ENCODE measurements at places on chromosomes 12 and 14.

DNA sequence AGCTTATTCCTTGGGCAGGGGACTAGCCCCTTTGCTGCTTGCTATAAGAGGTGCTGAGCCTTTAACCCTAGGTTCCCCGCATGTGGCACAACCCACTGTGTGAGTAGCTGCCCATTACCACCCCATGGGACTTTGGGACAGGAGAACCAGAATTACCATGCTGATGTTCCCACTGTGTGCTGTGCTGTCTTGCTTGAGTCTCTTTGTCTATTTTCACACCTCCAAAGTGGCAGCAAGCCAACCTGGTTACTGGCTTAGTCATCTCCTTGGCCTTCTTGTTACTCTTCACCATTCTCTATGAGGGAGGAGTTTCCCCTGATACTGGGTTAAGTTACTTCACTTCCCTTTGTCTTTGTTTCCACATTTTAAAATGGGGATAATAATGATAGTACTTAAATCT, 73.4 kb upstream of the ETV6 start:
- DNase-seq: no peak

DNA sequence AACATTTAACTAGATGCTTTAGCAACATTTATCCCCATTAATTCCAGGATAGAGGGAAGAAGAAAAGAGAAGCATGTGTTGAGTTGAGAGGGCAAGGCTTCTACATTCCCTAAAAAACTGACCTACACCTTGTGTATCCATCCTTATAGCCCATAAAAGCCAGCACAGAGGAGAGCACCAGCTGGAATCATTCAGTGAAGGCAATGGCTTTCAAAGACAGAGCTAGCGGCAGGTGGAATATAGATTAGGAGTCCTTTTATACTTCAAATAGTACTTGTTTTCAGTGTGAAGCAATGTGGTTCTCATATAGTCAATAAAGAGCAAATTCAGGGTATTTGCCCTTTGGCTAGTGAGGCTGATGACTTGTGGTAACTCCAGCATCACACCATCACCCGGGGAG, 94.4 kb downstream of the TBC1D30 start:
- DNase-seq: no peak

GRCh38 chr12:5369298-5369697, 62.6 kb upstream of the NTF3 start:
- no peak for DNase-seq

- DNase-seq: no peak
Measured at GRCh38 chr12:7091660-7092228, 501 bp downstream of the C1R start.

- no peak for DNase-seq
Measured at GRCh38 chr14:106455026-106455425, 928.6 kb downstream of the TMEM121 start.

- no peak for DNase-seq
Measured at GRCh38 chr14:82432301-82433105, 898.9 kb upstream of the SEL1L start.

- no peak for DNase-seq
Measured at GRCh38 chr12:111112311-111113098, 192.1 kb upstream of the MYL2 start.

GRCh38 chr12:42237052-42237852, 796 bp downstream of the YAF2 start:
- DNase-seq: peak; percentile 72

DNA sequence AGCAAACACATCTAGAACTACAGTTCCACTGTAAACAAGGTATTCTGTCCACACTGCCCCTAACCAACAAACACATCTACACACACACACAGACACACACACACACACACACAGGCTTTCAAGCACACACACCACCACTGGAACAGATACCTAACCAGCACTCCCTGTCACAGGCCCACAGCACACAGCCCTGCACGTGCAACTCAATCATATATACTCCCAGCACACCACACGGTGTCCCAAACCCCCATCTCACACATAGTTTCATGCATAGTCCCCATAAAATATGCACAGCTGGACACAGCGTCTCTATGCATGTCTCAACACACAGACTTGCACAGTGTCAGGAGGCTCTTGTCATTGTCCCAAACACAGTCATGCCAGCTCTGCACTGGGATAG, 27.6 kb downstream of the KRT8 start:
- no peak for DNase-seq

DNA sequence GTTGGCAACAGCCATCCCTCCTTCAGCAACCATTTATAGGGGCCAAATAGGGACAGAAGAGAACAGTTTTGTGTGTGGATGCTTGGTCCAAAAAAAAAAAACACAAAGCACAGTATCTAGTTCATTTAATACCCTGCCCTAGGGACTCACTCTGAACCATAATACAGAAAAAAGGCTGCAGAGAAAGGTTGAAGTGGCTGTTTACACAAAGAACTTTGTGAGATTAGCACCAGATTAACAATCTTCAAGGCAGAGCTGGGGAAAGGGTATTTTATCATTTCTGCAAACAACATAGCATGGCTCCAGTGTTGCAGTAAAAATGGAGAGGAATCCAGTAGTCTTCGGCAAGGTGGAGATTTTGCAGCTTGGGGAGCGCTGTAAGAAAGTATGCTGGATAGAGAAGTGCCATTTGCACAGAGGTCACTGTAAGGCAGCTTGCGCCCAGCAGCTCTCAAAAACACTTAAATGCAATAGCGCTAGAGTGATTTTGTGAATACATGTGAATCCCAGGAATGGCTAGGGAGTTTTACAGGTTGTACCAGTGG, 124.2 kb upstream of the PLEKHA5 start:
- DNase-seq: no peak

DNA sequence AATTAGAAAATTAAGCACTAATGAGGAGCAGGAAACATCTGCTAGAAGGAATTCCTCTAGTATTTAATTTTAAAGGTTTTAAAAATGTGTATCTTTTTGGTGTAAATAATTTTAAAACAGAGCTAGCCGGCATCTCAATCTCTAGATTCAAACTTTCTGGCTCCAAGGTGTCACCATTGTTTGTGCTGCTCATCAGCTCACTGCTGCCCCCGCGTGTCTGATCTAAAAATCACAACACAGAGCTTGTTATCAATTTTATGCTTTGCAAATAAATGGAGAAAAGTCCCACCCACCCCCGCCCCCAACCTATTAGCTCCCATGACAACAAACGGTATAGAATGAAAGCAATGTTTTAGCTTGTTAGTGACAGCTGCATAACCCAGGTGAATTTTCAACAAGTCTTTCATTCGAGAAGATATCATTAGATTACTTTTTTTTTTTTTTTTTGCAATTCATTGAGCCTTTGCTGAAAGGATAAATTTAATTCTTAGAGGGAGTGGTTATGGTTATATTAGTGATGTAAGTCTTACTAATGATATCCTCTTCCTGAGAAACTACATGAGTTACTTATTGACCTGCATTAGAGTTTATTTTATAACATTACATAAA, 11.3 kb upstream of the ABHD12B start:
- peak; percentile 91 for DNase-seq

GRCh38 chr12:13242936-13243335, 46.4 kb downstream of the EMP1 start:
- DNase-seq: peak; percentile 79

- no peak for DNase-seq
Measured at GRCh38 chr12:53659571-53659981, 16.3 kb downstream of the ATP5MC2 start.

DNA sequence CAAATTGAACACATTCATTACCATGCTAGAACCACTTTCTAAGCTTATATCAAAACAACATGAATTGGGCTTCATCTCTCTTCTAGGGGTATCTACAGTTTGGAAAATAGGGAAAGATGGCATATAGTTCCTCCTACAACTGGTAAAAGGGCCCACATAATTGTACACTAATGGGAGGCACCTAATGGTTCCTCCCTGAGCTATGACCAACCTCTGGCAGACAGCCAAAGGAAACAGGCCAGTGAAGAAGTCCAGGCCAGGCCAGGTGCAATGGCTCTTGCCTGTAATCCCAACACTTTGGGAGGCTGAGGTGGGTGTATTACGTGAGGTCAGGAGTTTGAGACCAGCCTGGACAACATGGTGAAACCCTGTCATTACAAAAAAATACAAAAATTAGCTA, 23.2 kb upstream of the APOF start:
- no peak for DNase-seq

GRCh38 chr12:29273178-29273843, 107.7 kb downstream of the ERGIC2 start:
- DNase-seq: no peak

- DNase-seq: no peak
Measured at GRCh38 chr12:34291001-34291400, 268.7 kb downstream of the ALG10 start.

DNA sequence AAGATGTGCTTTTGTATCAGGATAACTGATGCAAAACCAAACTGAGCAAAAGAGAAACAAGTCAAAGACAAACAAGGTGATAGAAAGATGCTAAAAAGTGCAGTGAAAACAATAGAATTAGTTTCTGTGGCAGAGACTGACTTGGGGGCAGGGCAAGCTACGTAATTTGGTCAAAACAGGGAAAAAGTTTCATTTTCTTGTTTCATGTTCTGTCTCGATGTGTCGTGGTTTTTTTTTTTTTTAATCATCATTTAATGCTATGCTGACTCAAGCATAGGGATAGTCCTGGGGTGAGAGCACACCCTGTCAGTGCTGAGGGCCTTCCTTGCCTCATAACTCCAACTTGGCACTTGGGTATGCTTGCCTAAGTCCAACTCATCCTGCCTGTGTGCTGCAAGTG, 144.1 kb upstream of the PTPRQ start:
- DNase-seq: no peak

- DNase-seq: no peak
Measured at GRCh38 chr14:104143521-104144452, 5.4 kb downstream of the KIF26A start.

GRCh38 chr12:52956987-52957386, 8.1 kb downstream of the KRT18 start:
- no peak for DNase-seq

GRCh38 chr14:78440356-78440894, 270.3 kb downstream of the NRXN3 start:
- no peak for DNase-seq

DNA sequence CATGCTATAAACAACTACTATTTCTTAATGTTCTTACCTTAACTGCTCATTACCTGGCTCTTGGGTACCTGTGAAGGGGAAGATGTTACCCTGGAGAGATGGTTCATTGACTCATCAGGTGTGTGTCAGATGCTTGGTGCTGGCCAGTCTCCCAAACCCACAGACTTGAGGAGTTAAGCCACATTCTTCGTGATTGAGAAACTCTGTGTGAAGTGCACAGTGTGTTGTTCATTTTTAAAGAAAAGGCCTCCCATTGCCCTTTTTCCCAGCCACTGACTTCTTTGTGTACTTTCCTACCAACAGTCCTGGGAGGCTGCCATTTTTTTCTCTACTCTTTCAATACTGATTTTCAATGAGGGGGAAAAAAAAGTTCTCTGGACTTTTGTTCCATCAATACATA, 3.2 kb downstream of the MGST1 start:
- no peak for DNase-seq

DNA sequence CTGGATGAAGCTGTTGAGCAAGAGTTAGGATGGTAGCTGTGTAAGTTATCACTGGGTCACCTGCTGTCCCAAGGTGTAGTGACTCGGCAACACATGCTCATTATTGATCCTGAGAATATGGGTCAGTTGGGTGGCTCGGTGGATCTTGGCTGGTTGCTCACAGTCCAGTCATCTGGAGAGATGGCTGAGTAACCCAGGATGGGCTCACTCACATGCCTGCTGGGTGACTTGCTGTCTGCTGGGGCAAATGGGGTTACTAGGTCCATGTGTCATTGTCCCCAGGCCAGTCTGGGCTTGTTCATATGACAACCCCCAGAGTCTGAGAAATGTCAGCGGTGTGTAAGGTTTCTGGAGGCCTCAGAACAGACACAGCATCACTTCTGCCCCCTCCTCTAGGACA, 69.5 kb downstream of the SLC15A4 start:
- no peak for DNase-seq

GRCh38 chr14:49766839-49767238, 1.1 kb upstream of the KLHDC2 start:
- DNase-seq: no peak

DNA sequence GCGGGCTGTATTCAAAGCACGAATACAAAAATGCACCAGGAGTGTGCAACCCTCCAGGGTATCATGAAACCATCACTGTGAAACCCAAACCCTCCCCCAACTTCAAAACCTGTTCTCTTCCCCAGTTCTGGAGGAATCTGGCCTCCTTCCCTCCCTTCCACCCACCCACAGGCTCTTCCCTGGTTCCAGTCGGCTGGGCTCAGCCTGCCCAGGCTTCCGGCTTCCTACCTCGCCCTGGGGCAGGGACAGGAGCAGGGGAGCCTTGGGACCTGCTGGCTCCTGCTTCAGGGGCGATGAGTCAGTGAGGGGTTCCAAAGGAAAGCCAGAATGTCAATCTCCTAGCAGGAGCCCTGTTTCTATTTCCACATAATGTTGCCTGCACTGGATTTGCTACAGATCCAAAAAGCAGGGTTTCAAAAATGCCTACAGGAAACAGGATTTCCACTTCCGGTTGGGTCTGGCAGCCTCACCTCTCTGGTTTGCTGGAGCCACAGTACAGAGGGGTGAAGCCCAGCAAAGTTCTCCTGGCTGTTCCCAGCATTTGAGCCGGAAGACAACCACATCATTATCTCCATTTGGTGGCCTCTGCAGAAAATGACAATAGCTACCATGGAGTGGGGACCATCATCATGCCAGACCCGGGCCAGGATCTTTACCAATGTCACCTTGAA, 278.3 kb downstream of the DPF3 start:
- no peak for DNase-seq

- DNase-seq: peak; percentile 74
Measured at GRCh38 chr12:18250313-18250916, 10.9 kb upstream of the PIK3C2G start.

- DNase-seq: no peak
Measured at GRCh38 chr12:68743356-68743755, 2.6 kb upstream of the SLC35E3 start.

DNA sequence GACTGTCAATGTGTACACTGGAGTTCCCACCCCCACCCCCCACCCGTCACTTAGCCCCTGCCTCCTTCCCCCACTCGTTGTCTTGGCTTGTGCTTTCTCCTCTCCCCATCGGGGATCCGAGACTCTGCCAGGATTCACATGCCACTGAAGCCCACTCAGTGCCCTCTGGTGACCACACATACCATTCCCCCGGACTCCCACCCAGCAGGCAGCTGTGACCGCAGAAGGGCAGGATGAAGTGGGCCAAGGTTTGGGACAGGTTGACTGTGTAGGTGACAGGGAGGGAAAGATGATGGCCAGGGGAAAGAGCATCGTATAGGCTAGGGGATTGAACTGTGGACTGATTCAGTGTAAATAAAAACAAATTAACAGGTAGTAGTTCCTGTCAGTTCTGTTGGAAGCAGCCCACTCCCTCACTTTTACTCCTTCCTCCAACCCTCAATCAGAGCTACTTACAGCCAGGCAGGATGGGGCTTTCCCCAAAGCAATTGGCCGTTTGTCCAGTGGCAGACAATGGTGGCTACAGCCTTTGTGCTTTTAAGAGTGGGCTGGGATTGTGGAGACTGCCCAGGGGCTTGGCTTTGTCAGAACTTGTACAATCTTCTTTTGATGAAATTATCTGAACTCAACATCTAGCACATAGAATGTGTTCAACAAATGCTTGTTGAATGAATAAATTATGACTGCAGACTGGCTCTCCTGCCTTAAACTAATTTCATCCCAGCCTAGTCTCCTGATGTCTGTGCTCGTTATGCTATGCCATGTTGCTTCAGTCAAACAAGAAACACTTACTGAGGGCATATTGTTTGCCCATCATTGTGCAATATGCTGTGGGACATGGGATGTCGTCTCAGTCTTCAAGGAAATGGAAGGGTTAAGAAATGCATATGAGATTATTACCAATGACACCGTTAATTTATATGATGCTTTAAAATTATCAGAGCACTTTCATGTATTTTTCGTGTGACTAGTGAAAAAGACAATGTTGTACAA, 30.2 kb downstream of the TTC9 start:
- DNase-seq: no peak

GRCh38 chr14:89252887-89253532, 164.0 kb downstream of the FOXN3 start:
- DNase-seq: no peak
